ENCODE measurements at places on chromosomes 5 and 9. TPM values are rescaled to one million over a fixed set of nuclear protein-coding genes. Genes with fewer than 3 reads are reported as not detected.

The OR1Q1 gene
- total RNA-seq = not detected

The PGGT1B gene
- total RNA-seq = 21.2 TPM

The IRGM gene
- 0.18 TPM for total RNA-seq

The WDR5 gene
- total RNA-seq = 62.6 TPM

The PAEP gene
- total RNA-seq = 0.27 TPM

The SPIN1 gene
- 51.6 TPM for total RNA-seq

The IFNA5 gene
- total RNA-seq = not detected

The ADGRD2 gene
- total RNA-seq = not detected

The MRPS27 gene
- total RNA-seq = 56.4 TPM

The MYMK gene
- not detected for total RNA-seq

The TAF11L5 gene
- total RNA-seq = not detected

The PPP1R26 gene
- 15.2 TPM for total RNA-seq

The MACIR gene
- total RNA-seq = 16.6 TPM

The PTCH1 gene
- total RNA-seq = 2.1 TPM

The ABCA1 gene
- 3.1 TPM for total RNA-seq

The INSL4 gene
- 17.9 TPM for total RNA-seq

The TLE1 gene
- 78.6 TPM for total RNA-seq

The PCDHGB1 gene
- total RNA-seq = 1.7 TPM

The OTULINL gene
- 24.0 TPM for total RNA-seq

The SUB1 gene
- total RNA-seq = 169 TPM

The ARL10 gene
- total RNA-seq = 0.86 TPM

The SELENOP gene
- 0.18 TPM for total RNA-seq

The FST gene
- 1.7 TPM for total RNA-seq

The CDKN2B-AS1 gene
- total RNA-seq = not detected

The HAVCR2 gene
- 0.57 TPM for total RNA-seq

The TMC1 gene
- total RNA-seq = 0.03 TPM

The GRIN1 gene
- total RNA-seq = 0.66 TPM

The HMCN2 gene
- total RNA-seq = not detected

The ENG gene
- total RNA-seq = 0.15 TPM

The DMGDH gene
- total RNA-seq = not detected

The ZNF618 gene
- 8.9 TPM for total RNA-seq

The CCDC192 gene
- not detected for total RNA-seq

The GZMA gene
- total RNA-seq = not detected

The IFNK gene
- total RNA-seq = not detected

The MEIKIN gene
- total RNA-seq = not detected

The UCK1 gene
- total RNA-seq = 19.5 TPM

The SOX30 gene
- not detected for total RNA-seq

The OR2K2 gene
- not detected for total RNA-seq

The SLC6A18 gene
- not detected for total RNA-seq

The SMIM33 gene
- not detected for total RNA-seq

The BAAT gene
- 0.32 TPM for total RNA-seq

The OBP2B gene
- total RNA-seq = not detected

The DPYSL3 gene
- total RNA-seq = 26.1 TPM

The GABRP gene
- not detected for total RNA-seq

The AIF1L gene
- 1.7 TPM for total RNA-seq

The HAND1 gene
- 0.35 TPM for total RNA-seq

The PLPP7 gene
- total RNA-seq = not detected

The MLANA gene
- total RNA-seq = not detected
